ENCODE measurements at places on chromosomes 4 and X. TPM values are rescaled to one million over a fixed set of nuclear protein-coding genes. Genes with fewer than 3 reads are reported as not detected.

Gene SULT1E1
- not detected for total RNA-seq

Gene UCP1
- total RNA-seq: not detected

Gene RBM47
- total RNA-seq: 2.9 TPM

Gene LRIT3
- total RNA-seq: not detected

Gene PHEX
- total RNA-seq: 0.10 TPM

Gene HPGD
- 1.1 TPM for total RNA-seq

All from left ventricle myocardium superior (tissue), 1 donor.